ENCODE measurements at places on chromosomes 1 and 21.

- no peak for DNase-seq
Measured at GRCh38 chr1:36055706-36056105, 28.2 kb upstream of the TEKT2 start.

DNA sequence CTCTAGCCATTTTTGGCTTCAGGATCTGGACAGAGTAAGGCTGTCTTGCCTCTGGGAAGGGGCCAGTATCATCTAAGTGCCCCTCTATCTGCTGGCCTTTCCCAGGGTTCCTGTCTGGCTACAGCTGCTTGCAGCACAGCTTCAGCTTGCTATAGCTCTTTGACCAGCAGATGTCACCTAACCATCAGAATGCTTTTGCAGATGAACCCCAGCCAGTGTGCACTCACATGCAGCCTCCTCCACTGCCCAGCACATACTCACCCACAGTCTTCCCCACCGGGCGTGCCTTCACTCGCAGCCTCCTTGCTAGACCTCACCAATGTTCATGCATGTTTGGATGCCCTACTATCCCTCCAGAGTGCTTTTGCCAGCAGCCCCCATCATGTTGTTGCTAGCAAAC is 769.0 kb downstream of the BRINP3 start:
- DNase-seq: no peak

GRCh38 chr1:206933333-206933945 is 11.7 kb upstream of the FCMR start:
- DNase-seq: peak; percentile 66

DNA sequence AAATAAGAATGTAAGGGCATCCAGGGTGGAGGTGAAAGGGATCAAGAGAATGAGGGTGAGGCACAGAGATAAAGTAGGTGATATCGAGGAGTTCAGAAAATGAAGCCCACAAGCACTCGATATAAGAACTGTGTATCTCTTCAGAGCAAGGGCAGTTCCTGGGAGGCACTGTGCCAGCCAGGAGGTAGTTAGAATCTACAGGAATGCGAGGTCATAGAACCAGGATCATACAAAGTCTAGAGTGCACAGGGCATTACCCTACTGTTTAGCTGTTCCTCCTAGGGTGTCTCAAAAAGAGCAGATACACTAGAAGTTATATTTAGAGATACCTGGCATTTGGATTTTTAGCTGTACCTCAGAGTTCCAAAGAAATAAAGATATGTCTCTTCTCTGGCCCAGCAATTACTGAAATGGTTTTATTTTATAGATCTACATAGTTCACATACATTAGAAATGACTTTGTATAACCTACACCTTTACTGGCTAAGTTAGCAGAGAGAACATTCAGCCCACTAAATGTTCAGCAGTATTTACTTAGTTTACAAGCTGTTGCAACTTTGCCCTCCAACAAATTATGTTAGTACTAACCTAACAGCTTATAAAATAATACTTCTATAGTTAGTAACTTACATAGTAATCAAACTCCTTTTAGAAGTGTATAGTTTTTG is 1.6 kb downstream of the OVAAL start:
- DNase-seq: no peak

DNA sequence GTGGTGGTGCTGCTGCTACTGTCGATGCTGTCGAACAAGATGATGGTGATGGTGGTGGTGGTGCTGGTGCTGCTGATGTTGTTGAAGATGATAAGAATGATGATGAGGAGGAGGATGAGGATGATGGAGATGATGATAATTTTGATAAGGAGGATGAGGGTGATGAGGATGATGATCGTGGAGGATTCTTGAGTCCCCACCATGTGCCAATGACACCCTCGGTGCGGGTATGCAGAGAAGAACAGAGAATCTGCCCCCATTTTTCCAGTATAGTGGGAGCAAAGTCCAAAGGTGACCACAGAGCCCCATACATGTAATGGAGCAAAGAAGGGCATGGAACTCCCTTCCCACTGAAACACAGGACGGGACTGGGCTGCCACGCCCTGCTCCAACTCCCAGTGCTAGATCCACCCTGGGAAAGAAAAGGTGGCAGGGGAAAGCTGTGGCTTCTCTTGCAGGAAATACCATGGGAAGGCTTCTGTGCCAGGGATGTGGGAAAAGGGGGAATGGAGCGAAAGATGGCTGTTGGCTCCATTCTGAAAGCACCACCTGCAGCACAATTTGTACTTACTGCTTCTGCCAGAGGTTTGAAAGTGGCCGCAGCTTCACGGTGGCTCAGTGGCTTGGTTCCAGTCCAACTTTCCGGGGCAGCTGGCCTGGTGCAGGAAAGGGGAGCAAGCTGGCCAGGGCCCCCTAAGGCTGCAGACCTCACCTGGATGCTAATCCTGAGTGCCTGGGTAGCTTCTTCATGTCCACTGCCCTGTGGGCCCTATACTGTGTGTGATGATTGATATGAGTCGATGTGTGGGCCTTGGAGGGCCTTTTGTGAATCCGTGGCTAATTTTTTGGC is 387.2 kb upstream of the VAMP3 start:
- DNase-seq: no peak

- DNase-seq: no peak
Measured at GRCh38 chr1:93990010-93990409, 80.8 kb upstream of the GCLM start.

GRCh38 chr1:23066075-23066474 is 46.8 kb downstream of the KDM1A start:
- DNase-seq: no peak

DNA sequence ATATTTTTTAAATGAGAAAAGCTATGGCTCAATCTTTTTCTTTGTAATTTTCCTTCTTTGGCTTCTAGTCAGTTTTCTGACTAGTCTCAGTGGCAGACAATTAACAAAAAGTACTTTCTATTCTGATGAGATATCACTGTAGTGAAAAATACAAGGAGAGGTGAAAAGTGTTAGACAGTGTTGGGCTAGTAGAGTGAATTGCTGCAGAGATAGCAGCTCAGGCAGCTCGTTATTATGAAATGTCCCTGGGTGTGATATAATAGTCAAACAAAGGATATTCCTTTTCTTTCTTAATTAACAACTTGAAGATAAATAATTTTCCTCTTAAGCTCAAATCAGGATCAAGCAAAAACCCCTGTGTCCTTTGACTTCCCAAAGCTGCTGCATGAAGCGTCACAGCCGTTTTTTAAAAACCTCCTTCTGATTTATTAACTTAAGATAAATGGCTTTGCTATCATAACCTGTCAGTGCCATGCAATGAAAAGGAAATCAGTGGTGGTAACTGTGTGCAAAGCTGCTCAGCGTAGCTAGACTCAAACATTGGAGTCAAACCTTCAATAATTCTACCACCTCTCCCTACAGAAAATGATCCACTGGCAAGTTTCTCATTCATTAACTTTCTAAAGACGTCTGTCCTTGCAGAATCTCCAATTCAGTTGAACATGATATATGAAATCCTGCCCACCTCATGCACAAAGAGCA is 646.6 kb upstream of the PTBP2 start:
- DNase-seq: no peak

GRCh38 chr21:28193189-28193588 is 799.5 kb downstream of the LTN1 start:
- no peak for DNase-seq

- no peak for DNase-seq
Measured at GRCh38 chr1:30895382-30895943, 13.1 kb downstream of the SDC3 start.

DNA sequence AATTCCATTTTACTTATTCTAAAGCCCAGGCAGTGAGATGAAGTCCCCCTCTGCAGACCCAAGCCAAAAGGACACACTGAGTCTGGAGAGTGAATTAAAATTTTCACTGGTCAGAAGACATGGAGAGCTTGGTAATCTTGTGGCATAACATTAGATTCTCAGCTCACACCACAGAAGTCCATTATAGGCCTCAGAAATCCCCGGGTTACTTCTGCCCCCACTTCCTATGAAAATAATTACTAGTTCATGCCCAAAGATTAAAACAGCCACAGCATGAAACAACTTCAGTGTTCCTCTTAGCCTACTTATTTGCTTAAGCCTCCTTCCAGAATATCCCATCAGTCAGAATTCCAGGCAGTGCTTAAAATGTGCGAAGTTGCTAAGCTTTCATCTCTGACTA is 123.3 kb downstream of the ZC3H11B start:
- no peak for DNase-seq

DNA sequence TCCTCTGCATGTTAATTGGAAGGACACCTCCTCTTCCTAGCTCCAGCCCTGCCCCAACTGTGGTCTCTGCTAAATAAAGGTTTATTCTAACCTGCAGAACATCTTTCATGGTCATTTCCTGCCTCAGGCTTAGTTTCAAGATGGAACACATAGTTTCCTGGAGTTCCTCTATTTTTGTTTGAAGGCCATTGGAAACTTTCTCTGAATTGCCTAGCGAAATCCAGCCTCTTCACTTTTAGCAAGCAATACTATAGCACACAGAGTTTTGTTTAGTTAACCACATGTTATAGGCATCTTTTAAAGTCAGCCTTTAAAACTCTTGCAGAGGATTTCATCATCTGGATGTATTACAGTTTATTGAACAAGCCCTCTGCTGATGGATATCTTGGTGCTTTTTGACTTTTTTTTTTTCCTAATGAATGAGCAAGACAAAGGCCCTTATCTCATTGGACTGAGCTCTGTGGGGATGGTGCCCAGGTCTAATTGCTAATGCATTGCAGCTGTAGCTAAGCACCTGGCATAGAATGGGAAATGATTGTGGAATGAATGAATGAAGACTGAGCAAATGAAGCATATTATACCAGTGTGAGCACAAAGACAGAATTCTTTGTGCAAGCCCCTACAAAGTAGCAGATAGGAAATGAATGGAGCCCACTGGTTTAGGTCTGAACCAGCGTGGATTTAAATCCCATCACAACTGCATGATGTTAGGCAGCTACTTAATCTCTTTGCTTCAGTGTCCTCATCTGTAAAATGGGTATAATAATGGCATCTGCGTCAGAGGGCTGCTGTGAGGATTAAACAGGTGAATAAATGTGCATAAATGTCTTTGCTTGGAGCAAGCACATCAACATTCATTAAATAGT is 641 bp upstream of the CFAP107 start:
- no peak for DNase-seq

- DNase-seq: no peak
Measured at GRCh38 chr1:3531928-3532327, 77.5 kb downstream of the ARHGEF16 start.

GRCh38 chr1:219149009-219149577 is 24.6 kb upstream of the LYPLAL1 start:
- no peak for DNase-seq

GRCh38 chr1:113904293-113904673 is 316 bp downstream of the AP4B1 start:
- DNase-seq: no peak

- no peak for DNase-seq
Measured at GRCh38 chr1:231938711-231939110, 312.1 kb downstream of the DISC1 start.

DNA sequence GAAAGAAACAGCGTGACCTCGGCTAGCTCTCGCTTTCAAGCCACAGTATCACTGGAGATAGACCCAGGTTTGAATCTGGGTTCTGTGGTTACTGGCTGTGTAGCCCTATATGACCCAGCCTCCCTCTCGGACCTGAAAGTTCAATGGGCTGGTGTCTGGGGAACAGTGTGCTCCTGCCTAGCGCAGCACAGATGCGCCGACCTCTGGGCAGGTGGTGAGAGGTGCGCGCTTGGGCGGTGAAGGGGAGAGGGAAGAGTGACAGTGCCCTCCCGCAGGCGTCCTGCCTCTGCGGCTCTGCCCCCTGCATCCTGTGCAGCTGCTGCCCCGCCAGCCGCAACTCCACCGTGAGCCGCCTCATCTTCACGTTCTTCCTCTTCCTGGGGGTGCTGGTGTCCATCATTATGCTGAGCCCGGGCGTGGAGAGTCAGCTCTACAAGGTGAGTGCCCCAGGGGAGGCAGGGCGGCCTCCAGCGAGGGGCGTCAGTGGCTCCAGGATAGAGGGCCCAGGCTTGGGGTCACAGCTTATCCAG is 10.5 kb downstream of the SERINC2 start:
- no peak for DNase-seq

DNA sequence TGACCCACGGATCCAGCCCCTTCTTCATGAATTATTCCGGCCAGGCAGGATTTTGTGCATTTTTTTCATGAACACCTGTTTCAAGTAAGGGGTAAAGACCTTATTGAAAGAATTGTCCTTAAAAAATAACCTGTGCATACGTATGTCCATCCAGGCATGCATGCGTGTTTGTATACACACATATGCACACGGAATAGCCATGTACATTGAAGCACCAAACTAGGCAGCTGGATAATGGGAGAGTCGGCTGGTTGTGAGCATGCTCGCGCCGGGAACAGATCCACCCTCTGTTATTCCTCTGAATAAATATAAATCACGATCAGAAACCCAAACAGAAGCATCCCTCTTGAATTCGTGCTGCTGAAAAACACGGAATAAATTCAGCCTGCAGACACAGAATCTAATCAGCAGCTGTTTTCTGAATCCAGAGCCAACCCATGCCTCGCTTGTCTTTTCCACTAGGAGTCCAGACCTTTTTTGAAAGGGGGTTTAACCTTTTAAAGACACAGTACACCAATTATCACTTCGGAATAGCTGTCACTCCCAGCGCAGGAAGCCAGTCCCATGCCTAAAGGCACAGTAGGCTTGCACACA is at the start of gene HIVEP3:
Gene HIVEP3, minus strand, starts transcription at position 473 of the 594 bp plus-strand sequence.
- no peak for DNase-seq

DNA sequence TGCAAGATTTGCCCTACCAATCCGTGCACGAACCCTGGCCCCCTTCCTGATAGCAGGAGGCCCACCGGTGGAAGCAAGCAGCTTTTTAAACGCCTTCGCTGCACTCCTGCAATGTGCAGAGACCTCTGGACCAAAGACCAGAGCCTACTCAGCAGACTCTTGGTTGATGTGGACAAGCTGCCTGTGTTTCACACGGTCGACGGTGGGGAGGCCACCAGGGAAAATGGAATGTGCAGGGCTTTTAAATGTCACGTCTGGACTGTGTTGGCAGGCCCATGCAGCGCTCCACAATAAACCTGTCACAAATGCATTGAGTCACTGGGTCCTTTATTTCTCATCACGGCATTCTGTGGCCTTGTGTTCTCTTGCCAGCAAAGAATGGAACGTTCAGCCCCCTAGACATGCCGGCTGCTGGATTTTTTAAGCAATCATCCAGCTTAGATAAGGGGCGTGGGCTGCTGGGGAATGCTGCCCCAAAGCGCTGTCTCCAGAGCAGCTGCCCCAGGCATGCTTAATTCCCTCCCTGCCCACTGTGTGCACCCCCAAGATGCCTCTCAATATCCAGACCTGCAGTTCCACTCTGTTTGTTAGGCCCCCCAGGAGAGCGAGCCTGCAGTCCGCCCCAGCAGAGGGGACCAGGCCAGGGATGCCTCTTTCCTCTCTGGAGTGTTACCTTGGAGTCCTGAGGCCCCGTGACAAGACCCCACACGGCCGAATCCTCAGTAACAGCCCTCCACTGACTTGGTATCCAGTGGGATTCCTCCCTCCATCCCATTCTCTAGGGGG is 71.3 kb downstream of the ATP5PO start:
- DNase-seq: no peak

GRCh38 chr1:14341147-14341546 is 257.3 kb upstream of the KAZN start:
- no peak for DNase-seq

GRCh38 chr1:151475175-151475574 is 15.9 kb upstream of the POGZ start:
- no peak for DNase-seq
